ENCODE measurements at places on chromosomes 12 and 14. TPM values are rescaled to one million over a fixed set of nuclear protein-coding genes. Genes with fewer than 3 reads are reported as not detected.

RFX4 gene
- polyA plus RNA-seq, result not detected

TAS2R13 gene
- not detected for polyA plus RNA-seq

FITM1 gene
- polyA plus RNA-seq, result 4.6 TPM

IRAK3 gene
- 9.4 TPM for polyA plus RNA-seq

GRCh38 chr14:73189651-73190050, 47.7 kb upstream of the PAPLN start:
- DNase-seq, result no peak
- H3K27me3 ChIP-seq, result no peaks in the 10 kb centered on the region
- no peak overlapping the region for H3K27ac ChIP-seq
- no peaks in the 10 kb centered on the region for H3K4me1 ChIP-seq
- peaks cover 94% of the 10 kb centered on the region for H3K36me3 ChIP-seq

OVCH1 gene
- polyA plus RNA-seq, result 0.20 TPM

GRCh38 chr14:104788873-104789663, 6.5 kb downstream of the AKT1 start:
- DNase-seq, result no peak
- no peak overlapping the region for H3K4me3 ChIP-seq
- peaks cover 67% of the 10 kb centered on the region for H3K36me3 ChIP-seq
- H3K4me1 ChIP-seq, result peaks cover 66% of the 10 kb centered on the region

- peak overlapping the region; percentile 2 for H3K4me3 ChIP-seq
- peak overlapping the region; percentile 97 for H3K27ac ChIP-seq
- peak; percentile 70 for DNase-seq
- peaks cover 8% of the 10 kb centered on the region for H3K36me3 ChIP-seq
- peaks cover 91% of the 10 kb centered on the region for H3K4me1 ChIP-seq
- no peaks in the 10 kb centered on the region for H3K27me3 ChIP-seq
Measured at GRCh38 chr14:73784181-73784987, 67.2 kb upstream of the PTGR2 start.

GRCh38 chr14:56055511-56055910, 62.7 kb upstream of the PELI2 start:
- H3K27me3 ChIP-seq, result no peaks in the 10 kb centered on the region
- no peaks in the 10 kb centered on the region for H3K4me1 ChIP-seq
- no peak for DNase-seq
- H3K4me3 ChIP-seq, result no peak overlapping the region
- no peaks in the 10 kb centered on the region for H3K36me3 ChIP-seq

DNA sequence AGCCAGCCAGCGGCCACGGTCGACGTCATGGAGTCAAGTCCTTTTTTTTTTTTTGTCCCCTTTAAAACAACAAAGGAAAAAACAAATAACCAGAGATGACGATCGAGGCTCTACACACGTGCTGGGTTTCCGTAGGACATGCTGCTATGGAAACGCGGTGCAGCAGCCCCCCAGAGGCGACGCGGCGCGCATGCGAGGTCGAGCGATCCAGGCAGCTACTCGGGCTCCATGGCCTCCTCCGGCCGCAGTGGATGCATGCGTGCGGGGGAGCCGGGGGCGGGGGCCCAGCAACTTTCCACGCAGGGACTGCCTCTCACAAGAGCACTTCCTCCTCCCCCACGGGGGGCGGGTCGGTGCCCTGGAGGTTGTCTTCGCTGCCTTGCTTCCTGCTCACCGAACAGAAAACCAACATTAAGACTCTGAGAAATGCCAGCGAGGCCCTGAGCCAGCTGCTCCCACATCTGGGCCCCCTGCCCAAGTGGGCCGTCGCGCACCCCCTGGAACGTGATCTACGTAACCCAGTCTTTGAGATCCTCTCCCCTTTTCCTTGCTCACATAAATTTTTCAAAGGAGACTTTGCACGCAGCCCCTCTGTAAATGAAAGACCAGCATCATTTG, 30.7 kb downstream of the P2RX4 start:
- H3K27me3 ChIP-seq, result no peaks in the 10 kb centered on the region
- peaks cover 19% of the 10 kb centered on the region for H3K4me1 ChIP-seq
- H3K36me3 ChIP-seq, result peaks cover 98% of the 10 kb centered on the region
- peak overlapping the region; percentile 25 for H3K4me3 ChIP-seq
- H3K27ac ChIP-seq, result peak overlapping the region; percentile 82

GRCh38 chr12:104784592-104784991, 173.5 kb downstream of the SLC41A2 start:
- peaks cover 3% of the 10 kb centered on the region for H3K4me1 ChIP-seq
- H3K36me3 ChIP-seq, result no peaks in the 10 kb centered on the region
- H3K27ac ChIP-seq, result no peak overlapping the region
- no peak overlapping the region for H3K4me3 ChIP-seq

Data from spleen (tissue), 13 donors.